GM06990 (cell line): ENCODE measurements at places on chromosomes 7 and 10.

DNA sequence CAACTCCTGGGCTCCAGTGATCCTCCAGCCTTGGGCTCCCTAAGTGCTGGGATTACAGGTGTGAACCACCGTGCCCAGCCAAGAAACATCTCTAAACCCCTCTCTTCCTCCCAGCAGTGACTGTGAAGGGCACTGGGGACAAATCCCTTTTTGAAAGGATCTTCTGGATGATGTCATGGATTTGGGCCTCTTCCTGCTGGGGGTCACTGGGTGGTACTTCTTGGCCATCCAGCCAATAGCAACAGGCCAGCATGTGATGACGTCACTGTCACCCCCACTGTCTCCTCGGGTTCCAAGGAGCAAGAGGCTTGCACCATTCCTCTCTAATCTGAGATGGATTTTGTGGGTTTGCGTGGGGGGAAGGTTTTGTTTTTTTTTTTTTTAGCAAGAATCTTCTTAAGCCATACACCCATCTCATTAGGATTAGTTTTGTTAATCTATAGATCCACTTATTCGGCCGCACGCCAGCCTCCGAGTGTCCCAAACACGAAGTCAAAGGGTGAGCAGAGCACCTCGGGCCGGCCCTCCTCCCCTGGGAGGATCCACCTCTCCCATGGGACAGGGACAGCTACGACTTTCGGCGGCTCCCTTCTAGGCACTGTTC is 29.4 kb upstream of the TNRC18 start:
- DNase-seq, result no peak

GRCh38 chr10:11638055-11638698 is 26.7 kb upstream of the USP6NL start:
- no peak for DNase-seq

DNA sequence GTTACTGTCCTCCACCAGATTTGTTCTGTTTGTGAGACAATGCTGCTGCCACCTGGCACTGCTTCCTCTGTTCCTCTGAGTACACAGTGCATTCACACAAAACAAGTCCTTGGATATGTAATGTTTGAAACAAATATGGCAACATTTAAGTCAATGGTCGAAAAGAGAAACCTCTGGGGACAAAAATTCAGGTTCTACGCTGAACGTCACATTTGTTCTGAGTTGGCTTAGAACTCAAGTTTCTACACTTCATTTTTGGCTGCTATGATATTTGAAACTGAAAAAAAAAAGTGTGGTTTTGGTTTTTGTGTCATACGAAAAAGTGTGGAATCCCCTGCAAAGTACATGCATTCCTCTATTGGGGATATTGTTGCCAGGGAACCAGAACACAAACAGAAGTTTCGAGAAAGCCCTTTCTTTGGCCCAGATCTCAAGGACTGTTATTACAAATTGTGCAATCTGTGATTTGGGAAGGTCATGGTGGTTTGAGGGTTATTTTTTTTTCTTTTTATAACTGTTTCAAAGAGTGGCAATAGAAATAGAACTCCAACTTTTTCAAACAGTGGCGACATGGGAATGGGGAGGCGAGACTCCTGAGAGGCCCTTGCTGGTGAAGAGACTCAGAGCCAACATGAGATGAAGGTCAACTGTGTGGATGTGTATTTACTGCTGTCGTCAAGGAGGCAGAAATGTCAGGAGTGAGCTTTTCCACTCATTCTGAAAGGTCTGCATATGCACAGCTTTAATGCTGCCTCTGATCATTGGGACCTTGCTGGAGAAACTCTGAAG is 127.5 kb downstream of the CUBN start:
- DNase-seq, result peak; percentile 23

GRCh38 chr7:116226664-116227063 is 16.3 kb downstream of the TES start:
- no peak for DNase-seq

DNA sequence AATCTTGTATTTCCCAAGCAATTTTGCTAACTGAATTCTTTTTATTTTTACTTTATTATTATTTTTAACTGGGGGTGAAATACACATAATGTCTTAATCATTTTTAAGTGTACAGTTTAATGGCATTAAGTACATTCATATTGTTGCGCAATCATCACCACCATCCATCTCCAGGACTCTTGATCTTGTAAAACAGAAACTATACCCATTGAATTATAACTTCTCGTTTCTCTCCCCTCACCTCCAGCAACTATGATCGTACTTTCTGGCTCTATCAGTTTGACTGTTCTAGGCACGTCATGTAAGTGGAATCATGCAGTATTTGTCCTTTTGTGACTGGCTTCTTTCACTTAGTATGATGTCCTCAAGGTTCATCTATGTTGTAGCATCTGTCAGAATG is 108.8 kb downstream of the ARL5B start:
- no peak for DNase-seq

DNA sequence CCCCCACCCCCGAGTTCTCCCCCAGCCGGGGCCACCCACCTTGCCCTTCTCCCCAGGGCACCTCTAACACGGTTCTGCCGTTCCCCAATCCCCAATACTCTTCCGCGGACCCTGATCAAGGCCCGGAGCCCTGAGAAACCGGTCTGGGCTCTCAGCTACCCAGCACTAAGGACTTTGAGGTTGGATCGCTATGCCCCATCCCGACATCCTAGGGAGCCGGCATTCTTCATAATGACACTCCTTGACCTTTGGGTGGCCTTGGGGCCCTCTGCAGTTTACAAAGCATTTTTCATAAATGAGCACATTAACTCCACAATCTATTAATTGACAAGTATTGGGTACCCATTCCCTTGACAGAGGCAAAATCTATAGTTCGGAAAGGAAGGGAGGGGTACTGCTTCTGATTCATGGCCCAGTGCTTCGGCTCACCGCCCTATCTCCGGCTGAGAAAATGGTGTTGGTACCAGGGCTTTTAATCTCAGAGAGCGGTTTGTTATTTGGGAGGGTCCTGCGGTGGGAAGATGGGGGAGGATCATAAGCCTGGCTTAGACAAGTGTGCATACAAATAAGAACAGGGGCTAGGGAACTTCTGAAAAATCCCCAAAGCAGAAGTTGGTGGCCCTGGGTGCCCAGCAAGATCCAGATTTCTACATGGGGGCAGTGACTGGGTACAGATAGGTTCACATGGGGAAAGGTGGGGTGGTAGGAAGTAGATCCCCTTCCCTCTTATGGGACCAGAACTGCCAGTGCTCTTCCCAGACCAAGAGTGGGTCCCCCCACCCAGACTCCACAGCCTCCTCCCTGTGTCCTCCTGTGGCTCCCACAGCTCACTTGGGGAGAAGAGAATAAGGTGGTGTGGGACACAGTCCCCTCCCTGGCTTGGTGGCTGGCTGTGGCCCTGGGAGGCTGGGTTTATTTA is 3.2 kb downstream of the IMPDH1 start:
- DNase-seq, result no peak

DNA sequence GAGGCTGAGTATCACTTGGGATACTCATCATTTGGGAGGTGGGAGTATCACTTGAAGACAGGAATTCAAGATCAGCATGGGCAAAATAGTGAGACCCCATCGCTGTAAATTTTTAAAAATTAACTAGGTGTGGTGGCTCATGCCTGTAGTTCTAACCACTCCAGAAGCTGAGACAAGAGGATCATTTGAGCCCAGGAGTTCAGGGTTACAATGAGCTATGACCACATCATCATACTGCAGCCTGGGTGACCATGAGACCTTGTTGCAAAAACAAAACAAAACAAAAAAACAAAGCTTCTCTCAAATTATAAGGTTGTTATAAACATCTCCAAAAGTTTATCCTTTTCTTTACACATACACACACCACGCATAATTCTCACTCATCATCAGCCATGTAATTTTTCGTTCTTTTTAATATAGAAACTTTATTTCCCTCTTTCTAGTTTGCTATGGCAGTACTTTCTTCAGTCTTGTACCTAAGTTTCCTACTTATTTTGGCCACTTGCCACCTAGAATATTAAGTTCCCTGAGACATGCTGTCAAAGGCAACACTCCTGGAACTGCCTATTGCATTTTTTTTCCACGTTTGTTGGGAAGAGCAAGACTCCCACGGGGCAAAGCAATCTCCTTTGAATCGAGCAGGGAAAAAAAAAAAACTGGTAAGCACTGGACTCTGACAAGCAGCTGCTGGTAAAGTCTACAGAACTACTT is 37.1 kb downstream of the SKIDA1 start:
- DNase-seq, result no peak

DNA sequence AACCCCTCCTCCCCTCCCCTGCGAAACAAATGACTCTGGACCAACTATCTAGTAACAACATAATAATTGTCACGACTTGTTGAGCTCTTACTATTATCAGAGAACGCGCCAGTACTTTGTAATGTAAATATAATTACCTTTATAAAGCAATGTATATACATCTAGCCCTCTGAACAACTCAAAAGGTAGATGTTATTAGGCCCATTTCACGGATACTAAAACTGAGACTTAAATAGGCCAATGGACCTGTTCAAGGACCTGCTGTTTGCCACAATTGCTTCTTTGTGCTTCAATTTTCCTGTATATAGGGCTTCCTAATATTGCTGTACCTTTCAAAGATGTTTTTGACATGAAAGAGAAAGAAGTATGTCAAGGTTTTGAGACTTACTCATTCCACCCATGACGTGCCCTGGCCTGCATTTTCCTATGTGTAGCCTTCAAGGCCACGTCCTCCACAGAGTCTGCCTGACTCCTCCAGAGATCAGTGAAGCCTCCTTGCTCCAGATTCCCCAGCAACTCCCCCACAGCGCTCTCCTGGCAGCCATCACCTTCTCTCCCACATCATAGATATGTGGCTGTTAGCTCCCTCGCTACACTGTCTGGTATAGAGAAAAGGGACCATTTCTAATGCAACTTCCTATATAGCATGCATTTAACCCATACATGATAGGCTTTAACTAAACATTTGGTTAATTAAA is 156.6 kb downstream of the SKIDA1 start:
- DNase-seq, result no peak

DNA sequence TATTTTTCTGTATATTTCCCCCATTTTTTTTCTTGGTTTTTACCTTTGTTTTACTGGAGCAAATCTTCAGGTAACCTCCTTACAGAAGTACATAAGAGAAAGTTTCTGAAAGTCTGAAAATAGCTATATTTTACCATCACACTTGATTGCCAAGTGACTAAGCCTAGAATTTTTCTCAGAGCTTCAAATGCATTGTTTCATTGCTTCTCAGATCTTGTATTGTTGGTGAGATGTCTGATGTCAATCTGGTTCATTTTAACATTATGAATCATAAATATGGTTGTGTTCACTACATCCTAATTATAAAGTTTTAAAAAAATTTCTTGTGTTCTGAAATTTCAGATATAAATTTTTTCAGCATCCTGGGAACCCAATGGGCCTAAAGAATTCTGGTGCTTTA is 228.2 kb downstream of the AHR start:
- no peak for DNase-seq

- no peak for DNase-seq
These were observed 194.4 kb upstream of the IMMP2L start for GRCh38 chr7:111756687-111757178.

- DNase-seq, result no peak
These were observed 255.7 kb upstream of the PPP2R2D start for GRCh38 chr10:131644864-131645658.

GRCh38 chr7:9983048-9983447 is 990.6 kb upstream of the PHF14 start:
- no peak for DNase-seq

DNA sequence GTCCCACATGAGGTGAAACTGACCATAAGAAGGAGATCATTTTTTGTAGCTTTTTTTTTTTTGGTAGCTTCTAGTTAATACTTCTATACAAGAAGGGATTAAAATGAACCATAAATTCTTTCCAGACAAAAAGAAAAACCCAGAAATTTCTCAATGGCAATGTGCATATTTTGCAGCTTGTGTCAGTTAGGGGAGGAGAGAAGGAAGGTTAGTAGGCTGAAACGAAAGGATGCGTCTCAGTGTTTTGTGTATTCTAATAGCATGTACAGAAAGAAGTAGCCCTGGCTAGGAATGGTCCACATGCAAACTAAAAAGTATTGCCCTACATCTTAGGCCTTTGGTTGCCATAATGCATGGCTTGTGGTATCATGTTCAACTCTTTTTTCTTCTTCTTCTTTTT is 90.6 kb downstream of the CACNB2 start:
- no peak for DNase-seq

DNA sequence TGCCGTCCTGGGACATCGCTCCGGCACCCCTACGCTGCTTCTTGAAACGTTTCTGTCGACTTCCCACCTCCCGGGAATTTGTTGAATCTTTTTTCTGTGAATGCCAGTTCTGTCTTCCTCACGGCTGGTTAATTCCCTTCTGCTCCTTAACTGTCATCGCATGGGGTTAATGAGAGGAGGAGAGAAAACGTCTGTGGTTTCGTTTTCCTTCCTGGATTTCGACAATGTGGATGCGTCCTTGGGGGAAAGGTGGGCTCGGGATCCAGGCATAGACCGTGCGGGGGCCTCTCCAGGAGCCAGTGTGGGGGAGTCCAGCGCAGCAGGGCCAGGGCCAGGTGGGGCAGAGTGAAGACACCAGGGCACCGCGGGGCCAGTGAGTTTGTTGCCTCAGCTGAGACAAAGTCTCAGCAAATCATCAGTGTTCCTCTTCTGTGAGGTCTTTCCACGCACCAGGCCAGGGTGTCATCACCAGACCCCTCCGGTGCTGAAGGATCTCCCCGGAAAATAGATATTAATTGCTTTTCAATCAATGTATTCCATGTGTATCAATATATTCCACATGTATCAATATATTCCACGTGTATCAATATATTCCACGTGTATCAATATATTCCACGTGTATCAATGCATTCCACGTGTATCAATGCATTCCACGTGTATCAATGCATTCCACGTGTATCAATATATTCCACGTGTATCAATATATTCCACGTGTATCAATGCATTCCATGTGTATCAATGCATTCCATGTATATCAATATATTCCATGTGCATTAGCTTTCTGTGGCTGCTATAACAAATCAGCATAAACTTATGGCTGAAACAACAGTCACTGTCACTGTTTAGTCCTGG is 33.7 kb upstream of the CFAP46 start:
- DNase-seq, result no peak

DNA sequence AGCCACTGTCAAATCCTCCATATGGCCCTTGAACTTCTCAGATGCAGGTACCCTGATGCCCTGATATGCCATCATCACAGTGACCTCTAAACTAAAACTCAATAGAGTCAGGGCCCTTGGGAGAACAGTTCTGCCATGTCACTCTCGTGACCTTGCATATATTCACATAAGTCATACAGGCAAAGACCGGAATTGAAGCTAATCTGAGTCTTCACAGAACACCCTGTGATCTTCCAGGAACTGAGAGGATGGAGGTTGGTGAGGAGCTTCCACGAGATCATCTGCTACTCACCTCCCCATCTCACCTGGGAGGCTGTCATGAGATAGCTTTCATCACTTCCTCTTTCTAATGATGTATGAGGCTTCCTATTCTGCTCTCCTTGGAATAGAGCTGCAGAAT is 228.7 kb upstream of the CCDC6 start:
- no peak for DNase-seq

- no peak for DNase-seq
These were observed 251.4 kb upstream of the KLF14 start for GRCh38 chr7:130985361-130985760.

- DNase-seq, result no peak
These were observed 310.2 kb downstream of the AUTS2 start for GRCh38 chr7:69908454-69908853.

GRCh38 chr10:29838539-29838938 is 203.8 kb upstream of the SVIL start:
- DNase-seq, result no peak
